ENCODE measurements at places on chromosomes 1 and 21.

- peak; percentile 88 for DNase-seq
Measured at GRCh38 chr1:153617663-153618062, 1.5 kb upstream of the S100A14 start.

- DNase-seq, result no peak
Measured at GRCh38 chr1:226429858-226430715, 22.2 kb upstream of the PARP1 start.

DNA sequence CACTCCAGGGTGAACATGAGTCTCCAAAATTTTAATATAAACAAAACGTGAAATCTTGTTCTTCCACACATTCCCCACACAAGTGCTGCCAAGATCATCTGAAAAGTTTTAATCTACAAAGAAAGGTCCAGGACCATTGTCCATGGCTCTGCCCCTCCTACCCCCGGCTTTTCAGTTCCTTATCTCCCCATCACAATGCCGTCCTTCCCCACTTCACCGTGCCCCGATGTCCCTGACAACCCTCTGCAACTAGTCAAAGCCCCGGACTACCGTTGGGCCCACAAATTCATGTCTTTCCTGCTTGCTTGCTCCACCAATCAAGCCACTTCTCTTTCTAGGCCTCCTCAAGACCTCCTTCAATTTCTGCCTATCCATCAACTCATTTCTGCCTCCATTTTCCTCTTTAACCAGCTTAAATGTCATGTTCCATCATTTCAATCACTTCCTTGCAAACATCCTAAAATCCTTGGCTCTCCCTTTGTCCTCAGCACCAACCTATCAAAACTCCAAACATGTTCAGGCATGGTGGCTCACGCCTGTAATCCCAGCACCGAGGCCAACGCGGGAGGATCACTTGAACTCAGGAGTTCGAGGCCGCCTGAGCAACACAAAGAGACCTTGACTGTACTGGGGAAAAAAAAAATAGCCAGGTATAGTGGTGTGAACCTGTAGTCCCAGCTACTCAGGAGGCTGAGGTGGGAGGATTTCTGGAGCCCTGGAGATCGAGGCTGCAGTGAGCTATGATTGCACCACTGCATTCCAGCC is 14.0 kb upstream of the BMP8B start:
- DNase-seq, result peak; percentile 51

DNA sequence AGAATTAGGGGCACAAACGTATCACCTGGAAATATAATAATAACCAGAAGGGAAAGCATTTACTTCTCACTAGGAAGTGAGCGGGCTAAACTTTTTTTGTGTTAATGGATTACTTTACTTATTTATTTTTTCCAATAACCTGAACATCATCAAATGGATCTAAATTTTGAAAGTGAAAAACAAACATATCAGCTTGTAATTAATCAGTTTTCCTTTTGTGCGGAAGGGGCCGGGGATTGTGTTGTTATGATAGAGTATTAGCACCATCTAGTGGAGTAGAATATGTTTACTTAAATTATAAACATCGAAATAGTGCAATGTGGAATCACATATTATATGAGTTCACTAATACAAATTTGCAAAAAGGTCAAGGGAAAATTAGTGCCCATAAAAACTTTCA is 9.0 kb downstream of the CFH start:
- no peak for DNase-seq

GRCh38 chr1:20521960-20522861 is 14.3 kb upstream of the MUL1 start:
- no peak for DNase-seq

- DNase-seq, result no peak
Measured at GRCh38 chr1:15276691-15277446, 29.8 kb downstream of the FHAD1 start.

GRCh38 chr1:156389311-156389710 is 20.3 kb downstream of the RHBG start:
- no peak for DNase-seq

DNA sequence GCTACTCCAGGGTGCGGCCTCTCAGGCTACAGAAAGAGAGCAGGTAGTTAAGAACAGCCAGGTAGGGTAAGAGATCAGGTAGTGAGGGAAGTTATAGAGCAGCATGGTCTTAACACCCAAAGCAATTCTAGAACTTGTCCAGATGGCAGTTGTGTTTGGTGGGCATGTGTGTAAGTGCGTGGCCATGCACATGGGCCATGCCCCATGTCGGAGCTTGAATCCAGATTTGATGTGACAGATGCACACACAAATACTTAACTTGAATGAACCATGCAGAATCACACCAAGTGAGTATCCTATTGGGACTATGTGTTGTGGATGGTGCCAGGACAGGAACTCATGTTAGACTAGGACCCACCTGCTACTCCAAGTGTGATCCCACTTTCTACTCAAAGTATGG is 145.7 kb upstream of the HMGB4 start:
- no peak for DNase-seq

GRCh38 chr21:46226920-46227599 is 1.5 kb downstream of the LSS start:
- no peak for DNase-seq

DNA sequence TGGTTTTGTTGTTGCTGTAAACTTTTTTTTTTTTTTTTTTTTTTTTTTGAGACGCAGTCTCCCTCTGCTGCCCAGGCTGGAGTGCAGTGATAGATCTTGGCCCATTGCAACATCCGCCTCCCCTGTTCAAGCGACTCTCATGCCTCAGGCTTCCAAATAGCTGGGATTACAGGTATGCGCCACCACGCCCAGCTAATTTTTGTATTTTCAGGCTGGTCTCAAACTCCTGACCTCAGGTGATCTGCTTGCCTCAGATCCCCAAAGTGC is 78.9 kb upstream of the SLC45A1 start:
- DNase-seq, result no peak

- no peak for DNase-seq
Measured at GRCh38 chr1:158898722-158899121, 32.6 kb upstream of the PYHIN1 start.

- no peak for DNase-seq
Measured at GRCh38 chr1:9239622-9240401, 5.2 kb downstream of the H6PD start.

DNA sequence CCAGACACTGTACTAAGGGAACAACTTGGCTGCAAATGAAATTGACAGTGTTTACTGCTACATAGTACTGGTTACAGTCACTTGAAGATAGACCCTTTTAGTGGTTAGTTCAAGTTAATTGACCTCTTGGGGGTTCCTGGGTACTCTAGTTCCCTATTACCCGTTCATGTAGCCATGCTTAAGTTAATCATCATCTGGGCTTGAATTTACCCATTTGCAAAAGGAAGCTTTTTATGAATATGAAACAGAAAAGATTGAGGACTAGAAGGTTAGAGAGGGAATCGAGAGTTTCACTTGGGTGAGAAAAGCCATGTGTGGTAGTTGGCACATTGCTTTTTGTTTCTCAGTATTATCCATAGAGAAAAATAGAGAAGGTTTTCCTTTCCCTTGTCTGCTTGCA is 2.7 kb downstream of the MIA3 start:
- DNase-seq, result no peak

- no peak for DNase-seq
Measured at GRCh38 chr1:15206418-15207030, 40.5 kb upstream of the FHAD1 start.

DNA sequence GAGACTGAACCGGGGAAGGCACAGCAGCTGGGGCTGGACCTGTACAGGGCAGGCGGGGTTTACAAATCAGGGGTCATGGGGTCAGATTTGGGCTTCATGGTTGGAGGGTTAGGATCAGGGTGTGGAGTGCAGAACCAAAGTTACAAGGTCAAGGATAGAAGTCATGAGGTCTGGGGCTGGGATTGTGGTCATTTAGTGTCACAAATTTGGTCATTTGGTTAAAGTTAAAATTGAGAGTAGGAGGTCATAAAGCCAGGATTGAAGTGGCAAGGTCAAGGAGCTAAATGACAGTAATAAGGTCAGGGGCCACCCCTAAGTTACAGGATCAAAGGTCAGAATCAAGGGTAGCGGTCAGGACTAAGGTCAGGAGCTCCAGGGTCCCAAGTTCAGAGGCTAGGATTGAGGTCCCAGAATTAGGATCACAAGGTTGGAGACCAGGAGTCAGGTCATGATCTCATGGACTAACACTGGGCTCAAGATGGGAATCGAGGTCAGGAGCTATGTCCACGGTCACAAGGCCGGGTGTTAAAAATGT is 20.4 kb downstream of the SERINC2 start:
- DNase-seq, result no peak

DNA sequence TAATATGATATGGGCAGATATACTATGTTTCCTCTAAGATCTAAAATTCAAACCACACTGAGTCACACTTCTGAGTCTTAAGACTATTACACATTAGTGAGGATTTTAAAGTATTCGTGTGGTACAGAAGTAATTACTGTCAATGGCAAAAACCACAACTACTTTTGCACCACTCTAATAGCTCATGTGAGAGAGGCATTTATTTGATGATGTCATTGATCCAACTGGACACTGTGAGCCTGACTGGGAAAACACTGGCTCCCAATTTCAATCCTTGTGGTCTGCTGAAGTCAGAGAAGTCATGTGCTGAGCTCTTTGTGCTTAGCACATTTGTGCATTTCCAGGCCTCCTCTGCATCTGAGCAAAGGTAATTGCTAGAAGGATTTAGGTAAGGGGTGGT is 377.8 kb downstream of the USH2A start:
- no peak for DNase-seq

GRCh38 chr1:87134061-87134460 is 194.6 kb upstream of the LMO4 start:
- no peak for DNase-seq

Measured in chondrocyte (in vitro differentiated cells).